ENCODE measurements at places on chromosomes 1 and 21. TPM values are rescaled to one million over a fixed set of nuclear protein-coding genes. Genes with fewer than 3 reads are reported as not detected.
A peak's percentile ranks its signal among the peaks of the same experiment; 100 is the strongest.

GRCh38 chr21:35309316-35309715, 260.2 kb upstream of the RUNX1 start:
- no peak for DNase-seq

The DNALI1 gene
- total RNA-seq, result 20.6 TPM

The WNT3A gene
- not detected for total RNA-seq

The COL16A1 gene
- 55.2 TPM for total RNA-seq

- DNase-seq, result no peak
These were observed 27.5 kb upstream of the KCNA2 start for GRCh38 chr1:110633646-110634030.

- DNase-seq, result no peak
These were observed 36.7 kb downstream of the ADAM30 start for GRCh38 chr1:119859647-119860046.

- DNase-seq, result no peak
These were observed 158.7 kb downstream of the SIPA1L2 start for GRCh38 chr1:232471250-232471649.

The PRAMEF20 gene
- total RNA-seq, result not detected

DNA sequence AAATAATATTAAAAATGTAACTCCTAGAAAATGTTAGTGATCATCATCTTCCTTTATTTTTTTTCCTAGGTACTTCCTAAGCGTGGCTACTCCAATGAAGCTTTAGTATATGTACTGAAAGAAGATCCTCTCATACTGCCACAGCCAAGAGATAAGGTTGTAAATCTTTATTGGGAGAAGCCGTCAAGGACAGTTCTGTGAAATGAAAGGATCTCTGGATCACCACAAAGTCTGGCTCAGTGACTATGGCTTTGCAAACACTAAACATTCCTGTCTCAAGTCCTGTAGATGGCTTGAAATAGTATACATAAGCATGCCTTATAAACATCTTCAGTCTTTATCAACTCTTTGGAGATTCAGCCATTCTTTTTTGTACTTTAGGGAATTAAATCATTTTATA, 61.2 kb upstream of the DPH5 start:
- no peak for DNase-seq

GRCh38 chr1:30083800-30084464, 639.5 kb downstream of the MATN1 start:
- no peak for DNase-seq

GRCh38 chr21:39020751-39021477, 162.3 kb downstream of the PSMG1 start:
- no peak for DNase-seq

DNA sequence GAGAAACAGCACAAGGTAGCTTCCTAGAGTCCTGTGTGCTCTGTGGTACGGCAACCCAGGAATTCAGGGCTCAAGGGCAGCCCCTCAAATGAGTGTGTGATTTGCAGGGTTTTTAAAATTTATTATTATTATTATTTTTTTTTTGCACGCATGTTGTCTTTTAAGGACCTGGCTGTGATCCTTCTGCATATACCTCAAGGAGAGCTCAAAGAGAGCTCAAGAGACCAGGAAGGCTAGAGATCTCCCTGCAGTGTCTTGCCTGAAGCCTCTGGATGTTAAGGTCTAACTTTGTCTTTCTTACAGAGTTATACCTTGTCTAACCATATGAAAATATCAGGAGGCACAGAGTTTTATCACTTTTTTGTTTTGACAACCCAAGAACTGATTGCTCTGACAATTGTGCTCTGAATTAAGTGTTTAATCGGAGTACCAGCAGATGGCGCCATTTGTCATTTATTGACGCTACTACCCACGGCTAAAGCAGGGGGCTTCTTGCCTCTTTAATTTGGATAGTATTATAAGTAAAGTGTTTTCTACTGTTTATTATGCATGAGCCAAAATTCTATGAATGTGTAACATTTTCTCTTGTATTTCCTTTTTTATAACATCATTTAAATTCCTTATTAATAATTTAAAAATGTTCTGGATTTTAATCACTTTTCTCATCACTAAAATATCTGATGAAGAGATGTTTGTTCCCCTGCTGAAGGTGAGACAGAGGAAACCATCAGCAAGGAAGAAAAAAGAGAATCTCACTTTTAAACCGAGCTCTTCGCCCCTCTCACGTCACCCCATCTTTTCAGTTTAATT, 35.8 kb upstream of the LMO4 start:
- no peak for DNase-seq

The OR2AK2 gene
- not detected for total RNA-seq

- DNase-seq, result no peak
These were observed 642 bp upstream of the ST3GAL3 start for GRCh38 chr1:43706598-43707189.

DNA sequence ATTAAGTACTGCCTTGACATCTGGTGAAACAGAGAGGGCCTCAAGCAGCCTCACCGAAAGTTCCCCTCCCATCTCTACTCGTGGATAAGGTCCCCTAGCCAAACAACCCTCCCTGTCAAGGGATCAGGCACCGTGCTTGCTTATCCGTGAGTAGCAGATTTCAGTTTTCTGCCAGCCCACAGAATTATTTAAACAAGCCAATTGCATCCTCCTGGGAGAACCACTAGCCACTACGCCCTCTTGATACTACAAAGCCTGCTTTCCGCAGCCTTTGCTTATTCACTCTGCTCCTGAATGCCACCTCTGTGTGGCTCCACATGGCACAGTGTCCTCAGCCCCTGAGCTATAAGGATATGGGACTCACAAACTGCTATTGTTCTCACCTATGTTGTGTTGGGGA, 5.9 kb upstream of the TFF2 start:
- DNase-seq, result no peak

GRCh38 chr1:183228347-183229220, 42.5 kb downstream of the LAMC2 start:
- DNase-seq, result no peak

DNA sequence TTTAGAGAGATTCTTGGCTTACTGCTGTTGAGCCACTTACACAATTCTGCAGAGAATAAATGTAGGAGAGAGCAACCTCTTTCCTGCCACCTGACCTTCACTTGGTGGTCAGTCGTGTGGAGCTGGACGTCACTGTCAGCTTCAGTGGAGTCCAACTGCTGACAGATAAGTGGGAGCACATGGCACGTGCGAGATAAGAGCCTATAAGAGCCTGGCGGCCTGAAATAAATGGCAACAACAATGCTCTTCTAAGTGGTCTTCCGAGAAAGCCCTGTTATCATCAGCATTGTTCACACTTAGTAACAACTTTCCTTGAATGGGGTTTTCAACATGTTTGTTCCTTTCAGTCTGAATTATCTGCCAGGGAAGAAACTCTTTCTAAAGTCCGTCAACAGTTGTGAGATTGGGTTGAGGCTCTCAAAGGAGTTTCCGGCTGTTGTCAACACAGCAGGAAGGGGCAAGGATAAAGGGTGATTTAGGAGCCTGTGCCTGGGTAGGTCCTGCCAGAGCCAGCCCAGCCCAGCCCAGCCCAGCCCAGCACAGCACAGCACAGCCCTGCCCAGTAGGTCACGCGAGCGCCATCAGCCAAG, 57.2 kb upstream of the RUNX1 start:
- no peak for DNase-seq

The MPZ gene
- total RNA-seq, result 3.2 TPM

GRCh38 chr1:228472655-228473054, 14.5 kb upstream of the RNF187 start:
- no peak for DNase-seq

DNA sequence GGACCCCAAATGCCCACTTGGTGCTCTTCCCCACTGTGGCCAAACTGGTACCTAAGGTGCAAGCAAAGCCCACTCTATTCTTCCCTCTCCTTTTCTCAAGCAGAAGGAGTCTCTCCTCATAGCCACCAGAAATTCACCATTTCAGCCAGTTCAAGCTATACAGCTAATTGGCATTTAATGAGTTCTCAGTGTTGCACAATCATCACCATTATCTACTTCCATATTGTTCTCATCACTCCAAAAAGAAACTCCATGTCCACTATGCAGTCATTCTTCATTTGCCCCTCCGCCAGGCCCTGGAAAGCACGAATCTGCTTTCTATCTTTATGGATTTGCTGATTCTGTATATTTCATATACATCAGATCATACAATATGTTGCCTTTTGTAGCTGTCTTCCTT, 9.9 kb upstream of the ATG4C start:
- no peak for DNase-seq

DNA sequence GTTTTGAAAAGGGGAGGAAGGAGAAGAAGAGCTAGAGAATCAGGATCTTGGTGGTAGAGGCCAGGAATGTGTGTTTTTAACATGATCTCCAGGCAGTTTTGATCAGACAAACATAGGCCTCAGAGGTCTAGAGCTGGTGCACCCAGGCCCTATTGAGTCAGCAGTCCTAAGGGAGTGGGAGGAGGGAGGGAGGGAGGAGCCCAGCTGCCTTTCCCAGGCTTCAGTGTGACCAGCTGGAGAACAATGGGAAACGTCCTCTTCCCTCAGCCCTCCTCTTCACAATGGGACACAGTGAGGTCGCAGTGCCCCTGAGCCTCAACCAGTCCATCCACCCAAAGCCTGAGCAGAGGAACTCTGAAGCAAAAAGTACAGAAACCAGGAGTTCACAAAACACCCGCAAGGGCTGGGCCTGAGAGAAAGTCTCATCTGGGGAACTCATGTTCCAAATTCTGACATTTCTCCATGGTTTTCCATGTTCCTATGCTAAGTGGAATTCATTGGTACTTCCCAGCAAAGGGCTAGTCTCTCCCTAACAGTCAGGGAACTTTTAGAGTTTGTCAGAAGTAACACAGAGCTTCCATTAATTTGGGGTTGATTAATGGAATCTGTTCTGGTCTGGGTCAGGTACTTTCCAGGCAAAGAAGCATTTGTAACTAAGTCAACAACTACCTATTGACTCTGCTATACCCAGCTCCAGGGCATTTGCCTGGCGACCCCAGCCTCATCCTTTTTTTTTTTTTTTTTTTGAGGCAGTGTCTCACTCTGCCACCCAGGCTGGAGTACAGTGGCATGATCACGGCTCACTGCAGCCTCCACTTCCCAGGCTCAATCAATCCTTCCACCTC, 37.5 kb downstream of the ELAPOR1 start:
- peak; percentile 27 for DNase-seq

DNA sequence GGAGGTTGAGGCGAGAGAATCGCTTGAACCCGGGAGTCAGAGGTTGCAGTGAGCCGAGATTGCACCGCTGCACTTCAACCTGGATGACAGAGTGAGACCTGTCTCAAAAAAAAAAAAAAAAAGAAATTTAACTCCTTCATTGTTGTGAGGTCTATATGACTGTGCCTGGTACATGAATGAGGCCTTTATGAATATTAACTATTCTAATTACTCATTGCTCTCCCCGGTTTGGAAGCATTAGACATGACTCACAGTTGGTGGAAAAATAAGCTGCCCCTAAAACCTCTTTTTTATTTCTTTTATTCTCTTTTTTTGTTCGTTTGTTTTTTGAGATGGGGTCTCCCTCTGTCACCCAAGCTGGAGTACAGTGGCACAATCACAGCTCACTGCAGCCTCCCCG, 3.3 kb downstream of the NPPB start:
- DNase-seq, result no peak

DNA sequence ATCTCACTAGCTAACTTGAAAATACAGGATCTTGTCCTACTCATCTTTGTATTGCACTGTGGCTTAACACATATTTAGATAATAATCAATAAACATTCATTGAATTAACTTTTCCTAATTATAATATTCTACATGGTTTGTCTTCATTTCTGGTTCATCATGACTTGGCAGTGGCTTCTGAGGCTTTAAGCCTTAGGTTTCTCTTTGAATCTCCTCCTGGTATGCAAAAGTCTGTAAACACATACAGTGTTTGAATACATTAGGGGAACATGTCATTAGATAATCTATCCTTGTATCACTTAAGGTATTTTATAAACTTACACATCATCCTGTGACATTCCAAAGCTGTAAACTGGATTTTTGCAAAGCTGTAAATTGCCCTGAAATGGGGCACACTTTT, 20.6 kb downstream of the CTSK start:
- no peak for DNase-seq

The DIO1 gene
- total RNA-seq, result 8.2 TPM

DNA sequence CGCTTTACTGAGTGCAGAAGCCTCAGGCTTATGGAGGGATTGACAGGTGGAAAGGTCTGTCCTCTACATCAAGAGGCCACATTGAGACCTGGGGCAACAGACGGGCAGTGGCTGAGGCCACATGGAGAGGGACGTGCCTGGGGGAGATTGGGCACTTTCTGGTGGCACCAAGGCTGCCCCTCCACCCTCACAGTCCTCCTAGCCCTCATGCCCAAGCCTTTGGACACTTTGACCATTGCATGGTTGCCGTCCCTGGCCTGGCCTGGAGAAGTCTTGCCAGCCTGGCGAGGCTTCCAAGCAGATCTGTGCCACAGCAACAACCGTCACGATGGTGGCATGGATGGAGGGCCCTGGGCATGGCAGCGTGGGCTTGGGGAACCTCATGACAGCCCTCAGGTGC, 192.1 kb upstream of the VAMP3 start:
- no peak for DNase-seq

DNA sequence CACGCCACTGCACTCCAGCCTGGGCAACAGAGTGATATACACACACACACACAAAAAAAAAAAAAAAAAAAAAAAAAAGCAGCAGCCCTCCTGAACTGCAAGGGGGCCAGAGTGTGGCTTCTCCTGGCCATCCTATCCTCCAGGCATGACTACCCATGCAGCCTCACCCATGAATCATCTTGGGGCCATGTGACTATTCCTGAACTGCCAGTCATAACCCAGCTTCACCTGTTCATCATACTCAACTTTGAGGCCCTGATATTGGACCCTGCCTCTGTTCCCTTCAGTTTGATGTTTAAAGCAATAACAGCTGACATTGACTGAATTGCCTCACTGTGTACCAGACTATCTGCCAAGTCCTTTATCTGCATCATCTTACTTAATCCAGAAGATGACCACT, 2.8 kb upstream of the HPCAL4 start:
- DNase-seq, result no peak

GRCh38 chr21:17950591-17950990, 131.4 kb upstream of the C21orf91 start:
- no peak for DNase-seq

DNA sequence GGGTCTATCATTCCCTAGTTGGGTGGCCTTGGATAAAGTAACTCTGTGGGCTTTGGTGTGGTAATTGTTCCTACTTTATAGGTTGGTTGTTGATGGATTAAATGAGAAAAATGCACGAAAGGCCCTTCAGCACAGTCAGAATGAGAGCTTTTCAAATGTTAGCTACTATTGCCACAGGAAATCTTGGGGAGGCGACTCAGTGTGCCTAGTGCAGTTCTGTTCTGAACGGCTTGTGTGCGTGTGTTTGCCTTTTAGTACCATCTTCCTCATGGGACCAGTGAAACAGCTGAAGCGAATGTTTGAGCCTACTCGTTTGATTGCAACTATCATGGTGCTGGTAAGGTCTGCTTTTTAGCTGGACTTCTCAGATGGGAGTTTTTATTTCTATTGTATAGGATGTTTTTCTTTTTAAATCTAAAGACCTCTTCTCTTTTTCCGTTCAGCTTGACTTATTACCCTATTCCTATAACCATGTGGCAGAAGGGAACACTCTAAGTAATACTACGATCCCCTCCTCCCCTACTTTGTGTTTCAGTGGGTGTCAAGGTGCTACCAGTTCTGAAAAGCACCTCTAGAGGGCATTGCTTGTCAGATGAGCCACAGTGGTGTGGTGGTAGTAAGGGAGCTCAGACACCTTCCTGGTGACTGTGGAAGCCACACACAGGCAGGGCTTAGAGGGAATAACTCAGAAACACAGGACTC, 9.2 kb downstream of the SFT2D2 start:
- DNase-seq, result no peak

GRCh38 chr1:15055736-15056415, 97.7 kb upstream of the TMEM51 start:
- DNase-seq, result no peak

The CFHR1 gene
- total RNA-seq, result not detected

The CYP4X1 gene
- 32.6 TPM for total RNA-seq
